ENCODE measurements at places on chromosomes 1 and 21. TPM values are rescaled to one million over a fixed set of nuclear protein-coding genes. Genes with fewer than 3 reads are reported as not detected.

SPATA46 gene
- not detected for total RNA-seq

AKR7A3 gene
- 0.84 TPM for total RNA-seq

RPE65 gene
- not detected for total RNA-seq

F5 gene
- not detected for total RNA-seq

AMY1C gene
- not detected for total RNA-seq

GRCh38 chr1:29754573-29755375 is 518.5 kb downstream of the PTPRU start:
- DNase-seq = no peak

- no peak for DNase-seq
Observed at GRCh38 chr1:41486371-41487125, 2.1 kb upstream of the EDN2 start.

DNA sequence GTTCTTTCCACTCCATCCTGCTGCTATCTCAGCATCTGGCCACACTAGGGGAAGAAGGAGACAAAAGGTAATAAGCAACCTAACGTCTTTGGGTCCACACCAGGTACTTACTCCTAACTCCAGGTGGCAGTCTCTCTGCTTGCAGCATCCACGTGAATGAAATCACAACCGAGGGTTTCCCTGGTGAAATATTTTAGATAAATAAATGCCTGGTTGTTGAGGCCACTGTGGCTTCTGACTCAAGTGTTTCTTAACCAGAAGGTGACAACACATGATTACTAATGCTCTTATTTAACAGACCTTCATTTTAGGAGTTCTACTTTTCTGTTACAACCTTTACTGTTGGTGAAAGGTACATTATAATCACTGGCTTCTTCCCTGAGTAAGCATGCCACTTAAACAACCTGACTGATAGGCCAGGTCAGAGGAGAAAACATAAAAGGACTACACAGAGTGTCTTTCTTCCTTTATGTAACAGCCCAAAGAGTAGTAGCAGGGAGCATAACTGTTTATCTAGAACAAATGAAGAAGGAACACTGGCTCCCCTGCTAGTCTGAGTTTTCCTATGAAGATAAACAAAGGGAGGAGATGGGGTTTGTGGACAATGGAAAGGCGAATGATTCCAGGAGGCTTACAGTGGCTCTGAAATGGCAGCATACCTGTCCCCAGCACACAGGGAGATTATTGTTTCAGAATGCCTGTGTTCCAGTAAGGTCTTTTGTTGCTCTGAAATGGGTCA is 59.9 kb downstream of the SYT6 start:
- peak; percentile 29 for DNase-seq

- DNase-seq = no peak
Observed at GRCh38 chr1:40845895-40846294, 16.3 kb downstream of the CITED4 start.

GRCh38 chr1:160544647-160545046 is 21.6 kb upstream of the SLAMF6 start:
- no peak for DNase-seq

DNA sequence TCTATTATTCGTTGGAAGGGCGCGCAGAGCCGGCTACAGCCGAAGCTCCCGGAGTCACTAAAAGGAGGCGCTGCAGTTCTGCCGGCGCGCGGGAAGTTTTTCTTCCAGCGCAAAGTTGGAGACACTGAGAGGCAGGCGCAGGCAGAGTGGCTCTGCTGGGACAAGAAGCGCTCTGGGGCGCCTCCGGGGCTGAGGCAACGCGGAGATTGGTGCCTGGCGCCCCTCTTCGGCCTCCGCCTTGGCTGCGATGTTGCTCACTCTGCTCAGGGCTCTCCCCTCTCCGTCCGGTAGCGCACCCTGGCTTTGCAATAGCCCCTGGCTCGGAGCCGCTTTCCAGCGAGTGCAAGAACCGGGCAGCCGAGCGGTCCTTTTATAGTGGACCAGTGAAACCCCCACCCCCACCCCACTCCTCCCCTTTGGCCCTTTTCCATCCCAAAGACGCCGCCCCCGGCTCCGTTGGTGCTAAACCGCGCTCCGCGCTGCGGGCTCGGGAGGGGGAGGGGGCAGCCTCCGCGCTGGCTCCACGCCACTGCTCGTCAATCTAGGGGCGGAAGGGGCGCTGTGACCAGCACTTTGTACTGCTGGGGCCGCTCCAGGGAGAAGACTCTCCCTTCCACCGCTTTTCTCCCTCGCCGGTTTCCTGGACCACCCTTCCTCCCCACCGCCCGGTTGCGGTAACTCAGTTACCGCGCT is at the start of gene ADAMTS1:
Gene ADAMTS1 (minus strand): TSS at position 344 of the 693 bp plus-strand sequence. CDS start 455 bp downstream, outside the sequence.
- DNase-seq = peak; percentile 80
